ENCODE measurements at places on chromosomes 4 and X.

GRCh38 chr4:78693777-78694456, 82.2 kb upstream of the BMP2K start:
- no peak for DNase-seq

DNA sequence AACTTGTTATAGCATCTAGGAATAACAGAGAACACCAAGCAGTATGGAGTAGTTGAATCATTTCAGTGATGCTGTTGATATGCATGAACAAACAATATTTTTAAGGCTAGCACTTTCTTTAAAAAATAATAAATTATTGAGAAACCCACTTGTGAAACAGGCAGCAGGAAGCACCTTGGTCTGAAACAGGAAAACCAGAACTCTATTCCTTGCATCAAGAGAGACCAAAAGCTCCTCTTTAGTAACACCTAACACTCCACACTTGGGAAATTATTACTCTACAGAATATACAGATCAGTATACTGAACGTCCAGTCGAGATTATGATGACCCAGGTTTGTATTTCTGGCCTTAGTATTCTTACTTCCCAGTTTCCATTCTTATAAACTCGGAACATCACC, 129.0 kb downstream of the ARAP2 start:
- DNase-seq: no peak

DNA sequence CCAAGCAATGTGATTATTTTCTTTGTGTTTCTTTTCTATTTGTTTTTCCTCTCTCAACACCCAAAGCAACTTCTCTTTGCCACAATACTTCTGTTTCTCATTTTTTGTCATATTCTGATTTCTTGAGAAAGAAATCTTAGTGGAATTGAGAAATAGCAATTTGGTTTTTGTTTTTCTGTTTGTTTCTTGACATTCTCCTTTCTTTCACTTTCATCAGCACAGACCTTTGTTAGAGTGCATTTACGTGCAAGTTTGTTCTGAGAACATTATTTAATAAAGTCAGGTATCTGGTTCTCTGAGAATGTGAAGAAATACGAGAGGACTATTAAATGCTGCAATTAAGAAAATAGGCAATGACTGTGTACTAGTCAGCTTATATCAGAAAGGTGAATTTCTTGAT, 608.1 kb upstream of the AADAT start:
- DNase-seq: no peak

- no peak for DNase-seq
Observed at GRCh38 chr4:2360396-2360730, 58.1 kb downstream of the ZFYVE28 start.

- DNase-seq: no peak
Observed at GRCh38 chr4:182245541-182246215, 2.5 kb downstream of the TENM3 start.

- DNase-seq: no peak
Observed at GRCh38 chr4:155877971-155878370, 11.9 kb upstream of the ASIC5 start.

- no peak for DNase-seq
Observed at GRCh38 chrX:110703641-110704040, 92.0 kb downstream of the CHRDL1 start.

GRCh38 chr4:76984127-76984526, 34.6 kb downstream of the SEPTIN11 start:
- no peak for DNase-seq

- no peak for DNase-seq
Observed at GRCh38 chrX:32985544-32985943, 225.8 kb downstream of the DMD start.

DNA sequence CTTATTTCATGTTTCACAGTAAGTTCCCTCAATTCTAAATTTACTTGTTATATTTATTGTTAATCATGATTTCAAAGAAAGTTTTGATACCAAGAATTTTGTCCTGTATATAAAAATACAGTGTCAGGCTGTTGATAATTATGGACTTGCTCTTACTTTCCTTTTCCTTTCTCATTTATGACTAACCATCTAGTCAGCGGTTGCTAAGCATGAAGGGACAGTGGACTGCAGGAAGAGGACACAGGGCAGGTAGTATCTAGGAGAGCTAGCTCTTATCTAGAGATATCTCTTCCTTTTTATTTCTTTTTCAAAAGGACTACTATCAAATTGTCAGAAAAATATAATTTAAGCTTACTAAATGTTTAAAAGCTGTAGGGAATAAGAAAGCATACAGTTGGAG, 1.6 kb downstream of the OPRPN start:
- DNase-seq: no peak

DNA sequence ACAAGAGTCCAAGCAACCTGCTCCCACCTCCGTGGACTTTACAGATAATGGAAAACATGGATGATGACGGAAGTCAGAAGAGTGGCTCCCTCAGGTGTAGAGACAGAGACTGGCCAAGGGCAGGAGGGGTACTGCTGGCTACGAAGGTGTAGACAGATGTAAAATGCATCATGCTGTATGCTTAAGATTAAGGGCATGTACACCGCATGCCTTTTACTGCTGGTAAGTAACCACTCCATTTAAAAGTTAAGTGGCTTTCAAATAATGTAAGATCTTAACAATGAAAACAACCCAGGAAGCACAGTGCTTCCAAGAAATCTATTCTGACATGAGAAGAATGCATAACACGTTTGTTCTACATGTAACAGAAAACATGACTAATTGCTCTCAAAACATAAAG, 76.9 kb upstream of the FAM9B start:
- no peak for DNase-seq

- no peak for DNase-seq
Observed at GRCh38 chrX:54479136-54480111, 16.6 kb downstream of the FGD1 start.

DNA sequence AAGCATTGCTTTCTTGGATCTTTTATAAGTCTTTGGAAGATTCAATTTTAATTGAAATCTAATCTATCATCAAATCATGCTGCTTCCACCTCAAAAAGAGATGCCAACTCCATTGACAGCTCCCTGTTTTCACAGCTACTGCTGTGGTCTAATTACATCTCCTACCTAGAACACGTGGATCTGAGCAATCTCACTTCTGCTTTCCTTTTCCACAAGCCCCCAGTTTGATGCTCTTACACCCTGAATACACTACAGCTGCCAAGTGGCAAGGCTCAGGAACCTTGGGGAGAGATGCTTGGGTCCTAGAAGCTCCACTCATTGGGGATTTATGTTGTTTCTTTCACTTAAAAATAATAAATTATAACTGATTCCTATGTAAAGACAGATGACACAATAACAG, 172.0 kb downstream of the CFAP299 start:
- DNase-seq: no peak

DNA sequence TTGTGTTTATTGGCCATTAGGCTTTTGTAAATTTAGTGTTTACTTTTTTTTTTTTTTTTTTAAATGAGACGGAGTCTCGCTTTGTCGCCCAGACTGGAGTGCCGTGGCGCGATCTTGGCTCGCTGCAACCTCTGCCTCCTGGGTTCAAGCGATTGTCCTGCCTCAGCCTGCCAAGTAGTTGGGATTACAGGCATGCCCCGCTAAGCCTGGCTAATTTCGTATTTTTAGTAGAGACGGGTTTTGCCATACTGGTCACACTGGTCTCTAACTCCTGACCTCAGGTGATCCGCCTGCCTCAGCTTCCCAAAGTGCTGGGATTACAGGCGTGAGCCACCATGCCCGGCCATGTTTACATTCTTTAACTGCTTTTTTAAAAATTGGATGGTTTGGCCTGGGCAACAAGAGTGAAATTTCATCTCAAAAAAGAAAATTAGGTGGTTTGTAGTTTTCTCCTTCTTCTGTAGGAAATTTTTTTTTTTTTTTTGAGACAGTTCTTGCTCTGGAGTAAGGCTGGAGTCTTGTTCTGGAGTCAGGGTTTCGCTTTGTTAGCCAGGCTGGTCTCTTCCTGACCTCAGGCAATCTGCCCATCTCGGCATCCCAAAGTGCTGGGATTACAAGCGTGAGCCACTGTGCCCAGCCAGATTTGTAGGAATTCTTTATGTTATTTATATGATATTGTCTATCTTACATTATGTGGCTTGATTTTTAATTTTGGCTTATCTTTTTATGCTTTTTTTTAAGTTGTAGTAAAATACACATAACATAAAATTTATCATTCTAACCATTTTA, 15.1 kb downstream of the UBE2K start:
- DNase-seq: no peak

DNA sequence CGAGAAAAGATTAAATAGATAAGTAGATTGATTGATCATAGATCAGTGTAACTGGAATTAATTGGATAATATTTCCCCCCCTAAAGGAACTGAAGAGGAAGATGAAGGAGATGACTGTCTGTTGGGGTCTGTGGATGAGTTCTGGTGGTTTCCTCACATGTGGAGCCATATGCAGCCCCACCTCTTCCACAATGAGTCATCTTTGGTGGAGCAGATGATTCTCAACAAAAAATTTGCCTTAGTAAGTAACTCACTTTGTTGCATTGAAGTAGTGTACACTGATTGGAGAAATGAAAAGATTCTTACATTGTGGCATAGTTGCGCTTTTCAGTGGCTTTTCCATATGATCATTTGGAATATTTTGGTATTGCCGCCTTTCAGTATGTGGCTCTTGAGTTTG, 80.4 kb downstream of the NDST3 start:
- DNase-seq: no peak

- DNase-seq: no peak
Observed at GRCh38 chrX:99394456-99394855, 1015.6 kb downstream of the PCDH19 start.

GRCh38 chr4:41215969-41216293, 1.6 kb upstream of the APBB2 start:
- no peak for DNase-seq

DNA sequence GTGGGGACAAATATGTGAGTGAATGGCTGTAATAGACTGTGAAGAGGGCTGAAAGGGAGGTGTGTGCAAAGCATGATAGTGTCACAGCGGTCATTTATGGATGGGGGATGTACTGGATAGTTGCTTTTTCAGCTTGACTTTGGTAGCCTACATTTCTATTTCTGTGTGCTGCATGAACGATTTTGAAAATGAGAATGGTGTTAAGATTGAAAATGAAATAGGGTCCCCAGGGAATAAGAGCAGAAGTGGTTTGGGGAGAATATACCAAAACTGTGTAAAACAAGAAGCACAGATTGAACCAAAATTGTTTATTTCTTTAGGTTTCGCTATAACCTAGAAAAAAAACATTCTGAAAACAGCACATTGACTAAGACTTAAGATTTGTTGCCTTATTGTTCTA, 58.8 kb upstream of the CLNK start:
- DNase-seq: no peak

- DNase-seq: no peak
Observed at GRCh38 chr4:105624530-105624929, 72.1 kb downstream of the ARHGEF38 start.

GRCh38 chrX:154082396-154083125, 15.0 kb downstream of the MECP2 start:
- no peak for DNase-seq

DNA sequence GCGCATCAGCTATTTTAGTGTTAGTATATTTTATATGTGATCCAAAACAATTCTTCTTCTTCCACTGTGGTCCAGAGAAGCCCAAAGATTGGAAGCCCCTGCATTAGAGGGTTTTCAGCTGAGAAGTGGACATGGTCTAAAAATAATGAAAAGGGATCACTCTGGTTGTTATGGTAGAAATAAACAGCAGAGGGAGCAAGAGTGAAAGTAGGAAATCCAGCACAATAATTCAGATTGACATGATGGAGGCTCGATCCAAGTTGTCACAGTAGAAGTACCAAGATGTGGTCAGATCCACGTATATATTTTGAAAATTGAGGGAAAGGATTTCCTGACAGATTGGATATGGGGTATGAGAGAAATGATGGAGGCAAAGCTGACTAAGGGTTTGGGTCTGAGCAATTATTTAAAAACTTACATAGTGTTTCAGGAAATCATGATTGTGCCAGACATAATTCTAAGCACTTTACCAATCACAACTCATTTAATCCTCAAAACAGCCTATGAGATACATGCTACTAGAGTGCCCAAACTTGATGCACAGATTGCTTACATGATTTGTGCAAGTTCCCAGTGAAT, 17.0 kb upstream of the TMEM144 start:
- DNase-seq: no peak

- DNase-seq: no peak
Observed at GRCh38 chr4:7096236-7096635, 28.4 kb upstream of the GRPEL1 start.

GRCh38 chrX:155334486-155335336, at the start of gene CLIC2:
CLIC2 (minus strand) TSS chrX:155334614; CDS start chrX:155334427, 187 bp downstream.
- DNase-seq: no peak

GRCh38 chr4:168485156-168485910, 5.0 kb upstream of the DDX60L start:
- DNase-seq: no peak

GRCh38 chr4:8639021-8639420, 46.5 kb downstream of the CPZ start:
- DNase-seq: no peak

GRCh38 chrX:24305905-24306304, 8.0 kb downstream of the SUPT20HL2 start:
- DNase-seq: no peak

- no peak for DNase-seq
Observed at GRCh38 chr4:21752616-21753015, 196.0 kb downstream of the KCNIP4 start.

DNA sequence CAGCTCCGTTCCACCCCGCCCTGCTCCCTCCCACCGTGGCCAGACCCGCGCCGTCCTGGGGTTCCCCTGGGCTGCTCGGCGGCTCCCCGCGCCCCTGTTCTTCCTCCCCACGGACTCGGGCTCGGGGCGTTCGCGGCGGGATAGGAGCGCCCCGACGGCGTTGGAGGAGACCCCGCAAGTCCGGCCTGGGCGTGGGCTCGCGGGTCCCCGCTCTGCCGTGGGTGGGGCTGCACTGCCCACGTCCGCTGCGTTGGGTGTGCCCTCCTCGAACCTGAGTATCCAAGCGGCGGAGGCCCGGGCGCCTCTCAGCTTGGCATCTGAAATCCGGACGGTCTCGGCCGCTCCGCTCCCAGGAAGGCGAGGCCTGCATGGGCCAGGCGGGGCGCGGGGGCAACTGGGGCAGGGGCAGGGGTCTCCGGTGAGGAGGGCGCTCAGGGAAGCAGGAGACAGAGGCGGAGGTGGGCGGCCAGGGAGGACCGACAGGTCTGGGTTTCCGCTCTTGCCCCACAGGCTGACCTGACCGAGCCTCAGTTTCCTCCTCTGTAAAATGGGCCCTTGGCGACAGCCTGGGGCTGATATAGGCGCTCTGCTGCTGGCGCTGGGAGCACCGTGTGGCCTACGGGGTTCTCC, 12.0 kb upstream of the NAT8L start:
- no peak for DNase-seq

- no peak for DNase-seq
Observed at GRCh38 chrX:150229481-150229880, 133.6 kb upstream of the MAMLD1 start.

DNA sequence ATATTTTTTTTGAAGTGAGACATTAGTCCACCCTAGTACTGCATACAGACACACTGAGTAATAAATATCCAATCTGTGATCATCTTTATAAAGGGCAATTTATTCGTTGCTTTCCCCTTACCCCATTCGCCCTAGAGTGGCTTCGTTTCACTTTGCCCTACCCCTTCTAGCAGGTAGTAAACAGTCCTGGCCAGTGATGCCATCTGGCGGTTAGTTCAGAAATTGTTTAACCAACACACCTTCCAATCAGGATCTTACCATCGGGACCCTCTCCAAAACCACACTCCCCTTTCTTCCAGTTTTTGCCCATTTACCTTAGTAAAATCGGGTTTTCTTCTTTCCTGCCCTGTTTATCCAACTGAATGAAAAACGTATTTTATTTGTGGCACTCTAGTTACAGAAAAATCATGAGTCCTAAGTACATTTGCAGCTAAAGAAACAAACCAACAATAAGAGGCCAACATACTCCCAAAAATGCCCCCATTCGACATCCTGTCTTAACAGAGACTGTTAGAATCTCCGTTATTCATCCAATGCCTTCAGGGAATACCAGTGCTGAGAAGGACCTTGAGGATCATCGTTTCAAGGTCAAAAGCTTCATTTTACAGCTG, 2.2 kb downstream of the PPA2 start:
- peak; percentile 69 for DNase-seq
